Ureter (tissue), 1 donor: ENCODE measurements at places on chromosomes 2 and 18. TPM values are rescaled to one million over a fixed set of nuclear protein-coding genes. Genes with fewer than 3 reads are reported as not detected.
A peak's percentile ranks its signal among the peaks of the same experiment; 100 is the strongest.

DNA sequence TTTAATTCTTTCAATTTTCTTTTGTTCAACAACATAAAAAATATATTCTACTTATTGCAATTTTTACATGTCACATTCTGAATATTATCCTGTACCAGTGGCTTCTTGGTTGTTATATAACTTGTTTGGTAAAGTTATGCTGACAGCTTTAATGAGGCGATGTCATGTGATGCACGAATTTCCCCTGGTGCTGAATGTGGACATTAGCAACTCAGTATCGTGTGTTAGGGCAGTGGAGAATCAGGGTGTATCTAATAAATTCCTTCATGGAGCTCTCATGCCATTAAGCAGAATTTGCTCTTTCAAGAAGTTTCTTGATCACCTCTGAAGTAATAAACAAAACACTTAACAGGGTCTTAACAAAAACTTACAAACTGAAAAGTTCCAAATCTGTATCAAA is 99.6 kb upstream of the DNMT3A start:
- DNase-seq = no peak

DNA sequence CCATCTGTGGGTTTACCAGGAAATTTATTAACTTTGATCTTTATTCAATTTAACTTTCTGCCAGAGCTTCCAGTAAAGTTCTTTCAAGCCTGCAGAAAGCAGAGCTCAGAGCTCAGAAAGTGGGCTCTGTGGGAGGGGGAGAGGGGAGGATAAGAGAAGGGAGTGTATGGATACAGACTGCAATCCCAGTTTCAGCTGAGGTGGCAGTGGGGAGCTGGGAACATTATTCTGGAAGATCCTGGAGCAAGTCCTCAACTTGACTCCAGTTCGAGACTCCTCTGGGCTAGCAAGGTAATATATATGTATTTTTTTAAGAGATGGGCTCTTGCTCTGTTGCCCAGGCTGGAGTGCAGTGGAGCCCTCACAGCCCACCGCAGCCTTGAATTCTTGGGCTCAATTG is 108.9 kb upstream of the NABP1 start:
- DNase-seq = no peak

DNA sequence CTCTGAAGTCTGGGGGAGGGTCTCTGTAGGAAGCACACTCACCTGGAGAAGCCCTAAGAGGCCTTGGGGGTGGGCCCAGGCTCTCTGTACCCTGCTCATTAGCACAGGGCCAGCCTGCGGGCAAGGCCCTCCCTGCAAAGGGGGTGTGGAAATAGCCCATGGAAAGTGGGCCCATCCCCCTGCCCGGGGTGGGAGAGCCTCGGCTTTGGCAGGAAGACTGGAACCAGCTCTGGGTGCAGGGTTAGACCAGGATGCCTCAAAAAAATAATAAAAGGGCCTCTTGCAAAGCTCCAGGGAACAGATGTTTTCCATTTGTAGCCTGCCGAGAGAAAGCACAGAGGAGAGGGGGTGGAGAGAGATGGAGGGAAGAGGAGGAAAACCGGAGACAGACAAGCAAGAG is 98.7 kb downstream of the STPG4 start:
- no peak for DNase-seq

- no peak for DNase-seq
These were observed 39.4 kb upstream of the LPIN2 start for GRCh38 chr18:3052411-3052758.

IL18RAP gene
- total RNA-seq = 2.6 TPM

TEX44 gene
- total RNA-seq = not detected

GRCh38 chr18:38244480-38244879 is 678.9 kb upstream of the CELF4 start:
- DNase-seq = no peak

- no peak for DNase-seq
These were observed 169.2 kb downstream of the GLI2 start for GRCh38 chr2:120904830-120905234.

GRCh38 chr2:138906549-138906948 is 126.4 kb upstream of the NXPH2 start:
- DNase-seq = no peak

DNA sequence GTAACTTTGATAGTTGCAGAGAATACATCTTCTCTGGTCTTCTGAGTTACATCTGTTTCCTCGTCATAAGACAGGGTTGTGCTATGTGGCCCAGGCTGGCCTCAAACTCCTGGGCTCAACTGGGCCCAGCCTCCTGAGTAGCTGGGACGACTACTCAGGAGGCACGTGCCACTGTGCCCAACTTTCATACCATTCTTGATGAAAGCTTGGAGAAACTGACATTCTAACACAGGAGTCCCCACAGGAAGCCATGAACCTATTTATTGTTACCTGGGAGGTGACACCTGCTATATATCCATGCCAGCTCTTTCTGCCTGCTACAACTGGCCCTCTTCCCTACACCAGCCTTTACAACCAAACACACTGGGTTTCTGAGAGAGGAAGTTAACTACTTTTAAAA is 19.1 kb downstream of the EIF2AK3 start:
- no peak for DNase-seq

GPAT2 gene
- 6.7 TPM for total RNA-seq

GRCh38 chr2:41610501-41611190 is 437.2 kb upstream of the PKDCC start:
- no peak for DNase-seq

TFPI gene
- 54.7 TPM for total RNA-seq

DNA sequence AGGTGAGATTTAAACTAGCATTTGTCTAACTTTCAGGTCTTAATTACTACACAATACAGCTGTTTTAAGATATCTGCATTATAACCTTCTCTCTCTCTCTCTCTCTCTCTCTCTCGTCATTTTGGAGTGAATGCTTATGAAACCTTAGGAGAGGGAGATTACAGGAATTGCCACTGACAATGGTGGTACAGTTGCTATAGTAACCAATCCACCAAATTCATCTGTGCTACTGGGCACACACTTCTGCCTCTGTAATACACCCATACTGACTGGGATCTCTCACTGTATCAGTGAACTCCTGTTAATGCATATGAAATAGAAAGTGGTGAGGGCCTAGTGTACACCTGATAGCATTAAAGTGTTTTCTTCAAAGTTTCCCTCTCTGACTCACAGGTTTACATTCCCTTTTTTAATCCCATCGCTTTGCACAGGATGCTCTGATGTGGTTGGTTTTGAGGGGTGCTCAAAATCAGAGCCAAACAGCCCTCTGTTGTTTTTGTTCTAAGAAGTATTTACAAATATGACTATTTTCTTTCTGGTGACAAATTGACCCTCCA is 13.1 kb downstream of the KLHL14 start:
- no peak for DNase-seq

DNA sequence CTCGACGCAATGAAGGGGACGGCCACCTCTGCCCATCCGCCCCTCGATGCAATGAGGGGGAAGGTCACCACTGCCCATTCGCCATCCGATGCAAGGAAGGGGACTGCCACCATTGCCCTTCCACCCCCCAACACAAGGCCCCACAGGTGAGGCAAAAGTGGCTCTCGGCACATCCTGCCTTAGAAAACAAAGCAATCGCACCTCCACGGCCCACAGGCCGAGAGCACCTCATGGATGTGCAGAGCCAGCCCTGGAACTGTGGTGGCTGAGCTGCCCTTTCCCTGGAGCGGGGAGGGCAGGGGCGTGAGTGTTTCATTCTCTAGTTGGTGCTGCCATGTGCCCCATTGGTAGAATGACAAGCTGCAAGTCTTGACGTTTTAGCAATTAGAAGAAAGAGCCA is 320.6 kb upstream of the SALL3 start:
- no peak for DNase-seq

DNA sequence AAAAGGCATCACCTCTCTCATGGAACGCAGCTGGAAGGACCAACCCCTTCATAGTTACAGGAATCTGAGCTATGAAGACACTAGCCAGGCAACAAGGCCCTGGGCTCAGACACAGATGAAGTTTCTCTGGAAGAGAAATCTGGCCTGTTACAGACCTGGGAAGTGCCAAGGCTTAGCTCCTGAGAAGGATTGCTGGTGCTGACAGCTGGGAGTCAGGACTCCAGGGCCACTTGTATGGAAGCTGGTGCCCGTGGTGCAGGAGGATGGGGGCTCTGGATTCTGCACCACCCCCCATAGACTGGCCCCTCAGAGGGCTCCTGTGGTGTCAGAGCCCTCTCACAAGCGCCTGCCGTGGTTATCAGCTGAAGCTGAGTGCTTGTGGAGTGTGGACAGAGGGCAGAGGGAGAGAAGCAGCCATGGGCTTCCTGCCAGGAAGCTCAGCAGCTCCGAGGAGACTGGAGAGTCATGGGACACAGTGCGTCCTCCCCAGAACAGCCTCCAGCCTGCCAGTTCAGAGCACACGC is 87.3 kb upstream of the LCLAT1 start:
- peak; percentile 65 for DNase-seq

GRCh38 chr18:63312737-63313395 is 6.7 kb downstream of the BCL2 start:
- DNase-seq = no peak

MATN3 gene
- 2.2 TPM for total RNA-seq

- no peak for DNase-seq
These were observed 162.6 kb upstream of the FN1 start for GRCh38 chr2:215598376-215598975.

TACR1 gene
- 5.5 TPM for total RNA-seq

TMEM247 gene
- total RNA-seq = not detected

DNA sequence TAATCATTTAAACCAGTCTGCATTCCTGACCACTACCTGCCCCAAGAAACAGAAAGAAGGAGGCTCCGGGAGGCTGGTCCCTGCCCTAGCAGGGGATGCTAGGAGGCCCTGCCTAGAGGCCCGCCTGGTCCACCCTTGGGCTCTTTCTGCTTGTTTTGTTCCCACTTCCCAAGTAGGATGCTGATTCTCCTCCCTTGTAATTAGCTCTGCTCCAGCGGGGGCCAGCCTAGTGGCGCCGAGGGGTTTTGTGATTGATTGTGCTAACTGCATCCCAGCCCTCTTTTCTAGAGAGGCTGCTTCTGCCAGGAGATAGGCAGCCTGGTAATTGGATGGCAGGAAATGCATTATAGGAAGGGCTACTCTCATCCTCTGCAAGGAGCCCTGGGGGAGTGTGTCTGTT is 220.0 kb downstream of the LOXHD1 start:
- DNase-seq = peak; percentile 18

GRCh38 chr2:101619191-101619591 is 78.3 kb upstream of the MAP4K4 start:
- DNase-seq = peak; percentile 55

GRCh38 chr18:79504034-79504433 is 108.3 kb downstream of the NFATC1 start:
- peak; percentile 23 for DNase-seq

DNA sequence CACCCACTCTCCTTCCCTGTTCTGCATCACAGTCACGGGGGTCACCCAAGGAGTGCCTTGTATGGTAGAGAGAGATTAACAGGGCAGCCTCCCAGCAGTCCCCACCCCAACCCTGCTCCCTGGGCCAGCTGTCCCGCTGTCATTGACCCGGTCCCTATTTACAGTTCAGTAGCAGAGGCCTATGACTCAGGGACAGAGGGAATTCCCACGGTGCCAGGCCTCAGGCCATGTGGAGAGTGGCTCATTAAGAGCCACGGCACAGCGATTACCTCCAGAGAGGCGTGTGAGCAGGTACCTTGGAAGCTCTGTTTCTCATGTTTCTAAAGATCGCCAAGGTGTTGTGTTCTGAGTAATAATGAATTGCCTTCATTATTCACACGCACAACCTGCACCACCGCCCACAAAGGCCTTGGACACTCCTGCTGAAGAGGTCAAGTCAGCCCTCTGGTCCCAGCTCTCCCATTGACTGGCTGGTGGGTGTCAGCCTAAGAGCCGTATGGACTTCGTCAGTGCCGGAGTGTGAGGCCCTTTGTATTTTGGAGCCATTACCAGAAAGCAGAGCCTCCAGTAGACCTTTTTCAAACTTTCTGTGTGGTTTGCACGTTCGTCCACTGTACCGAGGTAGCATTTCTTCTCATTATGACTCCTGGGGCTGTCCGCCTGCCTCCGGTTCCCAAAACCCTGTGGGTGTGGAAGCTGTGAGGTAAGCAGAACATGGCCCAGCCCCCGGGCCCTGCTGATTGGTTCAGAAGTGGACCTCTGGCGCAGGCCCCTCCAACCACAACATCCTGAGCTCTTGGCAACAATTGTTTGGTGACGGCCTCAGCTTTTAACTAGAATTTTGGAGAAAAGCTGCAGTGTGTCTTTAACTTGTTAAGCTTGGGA is 47.0 kb downstream of the SERTAD2 start:
- DNase-seq = peak; percentile 85

DNA sequence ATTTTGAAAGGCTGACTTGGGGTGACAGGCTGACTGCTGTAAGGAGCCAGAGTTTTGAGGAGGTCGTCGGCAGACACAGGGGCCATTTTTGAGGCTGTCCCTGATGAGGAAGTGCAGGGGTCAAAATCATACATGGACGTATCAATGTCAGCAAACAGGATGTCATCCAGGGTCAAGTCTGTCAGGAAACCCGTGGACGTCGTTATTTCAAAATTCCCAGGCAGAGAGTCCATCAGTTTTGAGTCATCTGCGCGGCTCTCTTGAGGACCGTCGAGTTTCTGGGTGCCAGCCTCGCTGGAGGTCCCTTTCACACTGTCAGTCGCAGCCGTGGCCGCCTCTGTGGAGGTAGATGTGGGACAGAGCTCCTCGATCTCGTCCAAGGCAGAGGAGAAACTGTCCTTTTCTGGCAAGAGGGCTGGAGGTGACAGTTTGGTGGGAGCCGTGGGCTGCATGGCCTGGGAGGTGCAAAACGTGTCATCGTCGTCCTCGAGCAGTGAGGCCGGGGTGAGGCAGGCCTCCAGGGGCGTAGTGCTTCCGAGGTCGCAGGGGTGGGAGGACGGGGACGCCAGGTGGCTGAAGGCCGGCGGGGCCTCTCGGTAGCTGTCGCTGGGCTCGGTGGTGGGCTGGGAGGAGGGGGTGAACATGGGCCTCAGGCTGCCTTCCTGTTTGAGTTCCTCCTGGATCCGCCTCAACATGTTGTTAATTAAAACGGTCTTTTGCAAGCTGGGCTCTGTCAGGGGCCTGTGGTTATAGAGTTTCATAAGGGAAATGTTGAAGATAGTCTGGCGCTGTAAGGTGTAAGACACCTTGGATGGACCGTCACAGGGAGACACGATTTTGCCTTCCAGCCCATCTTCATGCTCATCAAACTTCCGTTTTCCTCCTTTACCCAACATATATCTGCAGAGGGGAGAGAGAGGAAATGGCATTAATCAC is 17.5 kb downstream of the SERTAD2 start:
- no peak for DNase-seq

ANKRD29 gene
- total RNA-seq = 8.0 TPM

GRCh38 chr2:157404363-157404762 is 39.5 kb downstream of the CYTIP start:
- DNase-seq = no peak

DNA sequence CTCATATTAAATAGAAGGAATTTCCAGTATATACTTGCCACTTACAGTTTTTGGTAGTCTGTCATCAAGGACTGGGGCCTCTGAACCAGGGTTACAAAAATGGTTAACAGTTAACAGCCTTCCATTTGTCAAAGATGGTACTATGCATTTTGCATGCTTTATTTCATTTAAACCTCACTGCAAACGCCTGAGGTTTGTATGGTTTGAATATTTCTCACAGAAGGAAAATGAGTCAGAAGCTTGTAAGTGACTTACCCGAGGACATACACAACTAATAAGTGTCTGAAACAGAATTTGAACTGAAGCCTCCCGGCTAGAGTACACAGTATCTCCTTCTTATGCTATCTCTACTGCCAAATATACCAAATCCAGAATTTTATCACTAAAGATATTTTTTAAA is 1593.5 kb upstream of the ACVR2A start:
- no peak for DNase-seq

- DNase-seq = no peak
These were observed 130.6 kb downstream of the THADA start for GRCh38 chr2:43465234-43465633.

NR4A2 gene
- total RNA-seq = 6.6 TPM

GRCh38 chr2:148660999-148661398 is 16.4 kb downstream of the EPC2 start:
- no peak for DNase-seq

SCN7A gene
- total RNA-seq = 5.0 TPM

CCDC148 gene
- total RNA-seq = 3.4 TPM
